ENCODE measurements at places on chromosomes 2 and 18.
A peak's percentile ranks its signal among the peaks of the same experiment; 100 is the strongest.

DNA sequence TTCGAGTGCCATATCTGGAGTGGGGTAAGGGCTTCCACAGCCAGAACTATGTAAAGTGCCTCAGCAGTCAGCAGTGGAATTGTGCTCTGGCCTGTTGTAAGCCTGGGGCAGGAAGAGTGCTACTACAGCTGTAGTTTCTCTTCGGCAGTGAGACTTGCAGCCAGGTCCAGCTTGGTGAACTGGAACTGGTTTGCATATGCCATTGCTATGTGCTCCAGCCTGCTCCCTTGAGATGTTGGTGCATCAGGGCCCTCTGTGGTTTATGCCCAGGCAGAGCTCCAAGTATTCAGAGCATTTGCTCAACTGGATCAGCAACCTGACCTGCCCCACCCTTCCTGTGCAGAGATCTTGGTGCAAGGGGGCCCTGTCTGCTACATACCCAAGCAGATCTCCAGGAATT, 47.8 kb downstream of the ZNF804A start:
- DNase-seq: no peak

- no peak for DNase-seq
Observed at GRCh38 chr2:29397713-29398112, 282.5 kb downstream of the CLIP4 start.

DNA sequence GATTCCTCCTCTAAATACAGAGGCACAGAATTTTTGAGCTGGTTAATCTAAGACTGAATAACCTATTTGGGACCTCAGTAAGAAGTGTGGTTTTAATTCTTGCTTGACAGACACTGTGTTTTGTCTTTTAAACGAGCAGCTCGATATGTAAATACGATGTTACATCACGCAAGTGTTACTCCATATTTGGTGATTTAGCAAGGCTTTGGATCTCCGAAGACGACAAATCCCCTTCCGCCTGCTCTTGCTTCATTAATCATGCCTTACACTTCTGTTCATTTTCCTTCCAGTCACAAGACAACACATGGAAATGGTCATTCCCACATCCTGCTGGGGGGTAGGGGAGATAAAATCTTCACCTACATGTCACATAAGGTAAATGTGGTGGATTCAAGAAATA, 9.4 kb downstream of the BCL11A start:
- DNase-seq: no peak

DNA sequence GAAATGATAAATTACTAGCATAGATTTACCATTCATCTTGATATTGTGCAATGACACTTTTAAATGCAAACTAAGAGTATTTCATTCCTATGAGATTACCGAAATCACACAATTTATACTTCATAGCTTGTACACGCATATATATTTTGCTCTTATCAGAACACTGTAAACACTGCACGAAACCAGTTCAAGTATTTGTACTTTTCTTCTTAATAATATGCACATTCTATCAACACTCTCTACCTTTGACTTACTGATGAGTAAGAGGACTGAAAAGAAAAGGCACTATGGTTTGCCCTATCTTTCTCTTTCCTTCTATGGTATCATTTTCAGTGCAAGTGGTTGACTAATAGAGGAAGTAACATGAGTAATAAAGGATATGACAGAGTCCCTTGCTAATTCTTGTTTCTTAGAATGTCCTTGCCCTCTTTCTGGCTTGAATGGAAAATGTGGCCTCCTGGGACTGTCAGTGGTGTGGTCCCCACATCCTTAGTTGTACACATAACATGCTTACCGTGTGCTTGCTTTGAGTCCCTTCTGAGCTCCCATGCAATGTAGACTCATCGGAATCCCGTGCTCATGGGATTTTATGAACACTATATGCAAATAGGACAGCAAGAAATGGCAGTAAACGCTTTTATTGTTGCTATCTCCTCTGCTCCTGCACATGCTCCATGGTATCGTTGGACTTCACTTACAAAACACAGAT, 363.5 kb upstream of the TNP1 start:
- no peak for DNase-seq

DNA sequence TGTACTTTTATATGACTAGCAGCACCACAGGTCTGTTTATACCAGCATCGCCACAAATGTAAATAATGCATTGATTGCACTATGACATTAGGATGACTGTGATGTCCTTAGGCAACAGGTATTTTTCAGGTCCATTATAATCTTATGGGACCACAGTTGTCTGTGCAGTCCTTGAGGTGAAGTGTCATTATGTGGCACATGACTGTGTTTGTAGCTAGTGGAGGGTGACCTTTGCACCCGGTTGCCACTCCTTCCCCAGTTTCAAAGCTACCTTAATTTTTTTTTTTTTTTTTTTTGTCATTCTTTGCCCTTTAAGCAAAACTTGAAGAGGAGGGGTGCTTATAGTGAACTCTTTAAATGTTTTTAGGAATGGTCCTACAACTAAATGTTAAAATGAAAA, 386.4 kb downstream of the THSD7B start:
- DNase-seq: no peak

- DNase-seq: no peak
Observed at GRCh38 chr2:12979066-12979465, 262.3 kb downstream of the TRIB2 start.

- DNase-seq: no peak
Observed at GRCh38 chr2:9535177-9535576, 20.5 kb downstream of the ADAM17 start.

GRCh38 chr18:79328887-79329286, 66.8 kb upstream of the NFATC1 start:
- DNase-seq: no peak

- DNase-seq: no peak
Observed at GRCh38 chr2:27117995-27118524, 868 bp downstream of the CGREF1 start.

- no peak for DNase-seq
Observed at GRCh38 chr2:60873381-60873780, 8.0 kb upstream of the REL start.

DNA sequence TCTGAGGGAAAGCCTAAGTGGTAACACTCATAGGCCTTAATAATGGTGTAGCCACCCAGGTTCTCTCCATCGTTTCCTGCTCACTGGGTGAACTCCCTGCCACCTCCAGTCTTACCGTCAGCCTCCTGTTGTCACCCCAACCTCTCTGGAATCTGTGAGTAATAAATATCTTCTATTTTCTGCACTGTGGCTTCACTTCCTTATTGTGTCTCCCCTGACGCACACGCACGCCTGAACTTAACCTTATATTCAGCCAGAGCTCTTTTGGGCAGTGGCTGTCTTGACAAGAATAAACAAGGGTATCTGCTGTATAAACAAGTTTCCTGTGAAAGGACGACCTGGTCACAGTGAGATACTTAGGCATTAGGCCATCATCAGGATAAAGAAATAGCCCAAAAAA, 467.2 kb downstream of the SPAG16 start:
- DNase-seq: no peak

DNA sequence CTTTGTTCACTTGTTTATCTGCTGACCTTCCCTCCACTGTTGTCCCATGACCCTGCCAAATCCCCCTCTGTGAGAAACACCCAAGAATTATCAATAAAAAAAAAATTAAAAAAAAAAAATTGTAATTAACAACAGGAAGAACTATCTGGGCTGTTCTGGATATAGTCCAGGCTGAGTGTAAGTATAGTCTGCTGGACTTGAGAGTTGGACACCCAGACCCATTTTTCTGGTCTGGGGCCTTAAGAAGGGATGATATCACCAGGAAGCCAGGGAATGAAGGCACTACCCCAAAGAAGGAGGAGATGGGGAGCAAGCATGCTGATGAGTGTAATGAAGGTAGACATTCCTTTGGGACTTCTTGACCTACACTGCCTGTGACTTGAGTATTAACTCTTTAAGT, 72.1 kb upstream of the ZFP36L2 start:
- no peak for DNase-seq

DNA sequence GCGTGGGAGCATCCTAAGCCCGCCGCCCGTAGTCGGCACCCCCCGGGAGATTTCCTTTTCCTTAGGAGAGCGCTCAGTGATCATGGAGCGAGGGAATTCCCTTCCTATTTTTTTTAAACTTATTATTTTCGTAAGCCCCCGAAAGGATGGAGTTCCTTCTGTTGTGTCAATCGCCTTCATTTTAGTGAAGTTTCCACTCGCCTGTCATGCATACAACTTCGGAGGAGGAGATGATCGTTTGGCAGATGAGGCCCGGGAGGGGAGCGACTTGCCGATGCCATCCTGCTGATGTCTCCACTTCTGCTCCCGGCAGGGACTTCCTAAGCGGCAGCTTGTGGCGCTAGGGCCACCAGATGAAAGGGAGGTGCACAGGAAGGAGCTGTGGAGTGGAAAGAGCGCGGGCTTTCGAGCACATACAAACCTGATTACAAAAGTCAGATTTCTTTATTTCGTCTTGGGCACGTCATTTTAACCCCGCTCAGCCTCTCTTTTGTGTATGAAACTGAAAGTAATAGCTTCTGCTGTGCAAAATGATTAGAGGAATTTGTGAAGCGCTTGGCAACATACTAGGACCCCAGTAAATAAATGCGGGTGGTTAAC, at the start of gene ADGRF3:
ADGRF3 (minus strand) TSS at position 336 of the 600 bp plus-strand sequence. CDS start 555 bp downstream, outside the sequence.
- DNase-seq: peak; percentile 59

GRCh38 chr2:88226754-88227153, 56.6 kb downstream of the THNSL2 start:
- no peak for DNase-seq

- no peak for DNase-seq
Observed at GRCh38 chr2:108460345-108461037, 11.5 kb downstream of the GCC2 start.

DNA sequence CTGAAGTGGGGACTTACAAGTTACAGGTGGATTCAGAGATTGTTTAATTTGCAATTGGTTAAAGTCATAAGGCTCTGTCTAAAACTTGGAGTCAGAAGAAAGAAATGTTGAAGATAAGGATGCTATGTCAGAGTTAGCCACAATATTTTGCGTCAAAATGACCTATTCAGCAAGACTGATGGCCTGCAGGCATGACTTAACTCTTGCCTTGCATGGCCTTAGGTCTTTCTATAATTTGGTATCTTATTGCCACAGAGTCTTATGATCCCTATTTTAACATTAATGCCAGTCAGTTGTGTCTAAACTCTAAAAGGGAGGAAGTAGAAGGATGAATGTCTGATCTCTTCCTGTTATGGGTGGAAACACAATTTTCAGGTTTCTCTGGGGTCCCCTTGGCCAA, 5.2 kb upstream of the COMMD1 start:
- DNase-seq: no peak

DNA sequence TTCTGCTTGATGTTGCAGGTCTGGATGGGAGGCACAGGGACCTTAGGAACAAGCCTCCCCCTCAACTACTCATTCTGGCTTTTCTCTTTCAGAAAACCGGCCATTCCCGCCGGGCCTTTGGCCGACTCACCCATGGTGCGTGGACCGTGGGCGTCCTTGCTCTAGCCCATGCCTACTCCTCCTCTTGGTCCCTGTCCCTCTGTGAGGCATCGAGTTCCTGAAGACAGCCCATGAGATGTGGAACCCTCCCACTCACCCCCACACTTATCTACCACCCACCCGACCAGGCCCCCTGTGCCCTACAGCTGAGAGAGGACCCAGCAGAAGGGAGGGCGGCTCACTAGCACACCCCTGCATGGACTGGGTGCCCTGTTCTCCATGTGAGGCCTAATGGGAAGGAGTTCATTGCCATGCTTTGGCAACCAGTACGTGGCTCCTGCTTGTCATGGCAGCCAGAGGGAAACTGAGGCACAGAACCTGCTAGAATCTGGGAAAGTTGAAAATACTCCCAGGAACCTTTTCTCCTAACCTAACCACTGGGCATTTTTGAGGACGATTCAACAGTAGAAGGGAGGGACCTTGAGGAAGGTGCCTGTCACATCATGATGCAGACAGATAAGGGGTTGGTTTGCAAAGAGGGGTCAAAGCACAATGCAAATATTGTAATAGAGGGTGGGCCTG, 8.5 kb downstream of the SPEG start:
- no peak for DNase-seq

GRCh38 chr18:45850021-45850420, 24.5 kb downstream of the SIGLEC15 start:
- no peak for DNase-seq

GRCh38 chr2:144346229-144346628, 173.7 kb downstream of the ZEB2 start:
- DNase-seq: no peak

GRCh38 chr2:67713376-67713775, 316.2 kb downstream of the ETAA1 start:
- DNase-seq: no peak

- no peak for DNase-seq
Observed at GRCh38 chr2:23385351-23385747, 370 bp downstream of the KLHL29 start.

DNA sequence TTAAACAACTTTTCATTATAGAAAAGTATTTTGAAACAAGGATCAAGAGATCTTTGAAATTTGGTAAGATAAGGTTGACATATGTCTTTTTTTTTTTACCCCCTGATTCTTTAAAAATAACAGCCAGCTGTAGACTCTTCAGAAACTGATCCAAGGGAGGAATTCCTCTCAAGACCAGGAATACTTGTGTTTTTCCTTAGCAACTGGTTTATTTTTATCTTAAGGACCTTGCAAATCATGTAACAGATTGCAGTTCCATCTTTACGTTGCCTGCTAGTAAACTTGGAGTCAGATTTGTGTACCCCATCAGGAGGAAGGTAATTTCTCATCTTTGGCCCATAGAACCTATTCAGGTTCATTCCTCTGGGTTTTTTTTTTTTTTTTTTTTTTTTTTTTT, 71.6 kb downstream of the BOLA3 start:
- no peak for DNase-seq

DNA sequence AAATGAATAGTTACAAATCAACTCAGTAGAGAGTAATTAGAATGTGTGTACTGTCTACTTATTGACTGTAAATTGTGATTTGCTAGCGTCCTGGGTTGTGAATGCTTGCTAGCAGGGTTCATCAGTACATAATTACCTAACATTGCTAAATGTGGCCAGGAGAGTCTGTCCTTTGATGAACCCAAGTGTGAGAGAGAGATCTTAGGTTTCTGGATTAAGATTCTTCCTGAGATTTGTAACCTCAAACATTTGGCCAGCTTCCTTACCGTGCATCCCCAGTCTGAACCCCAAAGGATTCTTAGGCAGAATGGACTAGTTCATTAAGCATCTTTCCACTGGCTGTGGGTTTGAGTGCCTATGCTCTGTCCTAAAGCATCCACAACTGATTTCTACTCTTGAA, 84.0 kb upstream of the ITPRID2 start:
- no peak for DNase-seq

DNA sequence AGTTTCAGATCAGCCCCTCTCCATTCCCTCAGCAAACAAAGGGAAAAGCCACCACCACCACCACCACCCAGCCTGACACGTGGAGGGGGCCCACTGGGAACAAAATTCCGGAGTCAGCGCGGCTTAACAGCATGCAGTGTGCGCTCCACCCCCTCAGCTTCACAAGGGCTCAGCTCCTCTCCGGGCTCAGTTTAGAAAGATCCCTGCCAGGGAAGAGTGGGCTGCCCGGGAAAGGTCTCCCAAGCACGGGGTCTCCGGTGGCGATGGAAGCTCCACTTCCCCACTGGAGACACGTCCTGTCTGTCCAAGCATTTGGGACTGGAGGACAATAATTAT, 55.7 kb downstream of the SNORC start:
- no peak for DNase-seq

GRCh38 chr2:3483227-3483985, 35.9 kb downstream of the ADI1 start:
- DNase-seq: no peak
